ENCODE measurements at places on chromosomes 2 and 18.

DNA sequence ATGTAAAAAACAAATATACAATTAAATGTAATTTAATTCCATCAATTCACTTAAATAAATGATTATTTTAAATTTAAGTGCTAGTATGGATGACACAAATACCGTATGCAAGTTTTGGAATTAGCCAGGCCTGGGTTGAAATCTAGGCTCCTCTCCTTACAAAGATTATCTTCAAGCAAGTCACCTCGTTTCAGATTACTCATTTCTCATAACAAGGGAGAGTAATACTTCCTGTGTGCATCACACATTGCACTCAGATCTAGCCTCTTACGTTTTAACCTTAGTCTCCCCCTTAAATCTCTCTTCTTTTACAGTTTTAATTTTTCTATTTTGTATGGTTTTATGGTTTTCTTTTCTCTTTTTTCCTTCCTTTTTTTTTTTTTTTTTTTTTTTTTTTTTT lies 1475.9 kb upstream of the NXPH2 start:
- DNase-seq: no peak

- DNase-seq: peak; percentile 33
Observed at GRCh38 chr2:43609290-43609918, 13.6 kb upstream of the THADA start.

GRCh38 chr2:163682695-163683094 lies 53.1 kb downstream of the FIGN start:
- no peak for DNase-seq

GRCh38 chr2:8984157-8984556 lies 19.3 kb downstream of the MBOAT2 start:
- DNase-seq: no peak

DNA sequence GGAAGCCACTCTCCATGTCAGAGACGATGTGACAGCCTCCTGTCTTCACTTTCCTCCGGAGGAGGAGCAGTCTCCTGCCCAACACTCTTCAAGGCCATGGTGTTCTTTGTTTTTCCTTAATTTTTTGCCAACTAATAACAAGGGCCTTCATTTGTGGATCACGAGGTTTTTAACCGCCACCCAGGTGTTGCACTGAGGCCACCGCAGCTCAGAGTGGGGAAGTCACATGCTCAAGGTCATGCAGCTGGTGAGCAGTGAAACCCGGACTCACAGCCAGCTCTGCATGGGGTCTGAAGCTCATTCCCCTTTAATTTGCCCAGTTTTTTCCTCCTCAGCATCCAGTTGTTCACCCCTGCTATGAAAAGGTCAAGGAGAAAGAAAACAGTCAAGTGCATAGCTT lies 19.6 kb downstream of the ENOSF1 start:
- no peak for DNase-seq

GRCh38 chr18:41077076-41077475 lies 878.0 kb upstream of the PIK3C3 start:
- DNase-seq: no peak

DNA sequence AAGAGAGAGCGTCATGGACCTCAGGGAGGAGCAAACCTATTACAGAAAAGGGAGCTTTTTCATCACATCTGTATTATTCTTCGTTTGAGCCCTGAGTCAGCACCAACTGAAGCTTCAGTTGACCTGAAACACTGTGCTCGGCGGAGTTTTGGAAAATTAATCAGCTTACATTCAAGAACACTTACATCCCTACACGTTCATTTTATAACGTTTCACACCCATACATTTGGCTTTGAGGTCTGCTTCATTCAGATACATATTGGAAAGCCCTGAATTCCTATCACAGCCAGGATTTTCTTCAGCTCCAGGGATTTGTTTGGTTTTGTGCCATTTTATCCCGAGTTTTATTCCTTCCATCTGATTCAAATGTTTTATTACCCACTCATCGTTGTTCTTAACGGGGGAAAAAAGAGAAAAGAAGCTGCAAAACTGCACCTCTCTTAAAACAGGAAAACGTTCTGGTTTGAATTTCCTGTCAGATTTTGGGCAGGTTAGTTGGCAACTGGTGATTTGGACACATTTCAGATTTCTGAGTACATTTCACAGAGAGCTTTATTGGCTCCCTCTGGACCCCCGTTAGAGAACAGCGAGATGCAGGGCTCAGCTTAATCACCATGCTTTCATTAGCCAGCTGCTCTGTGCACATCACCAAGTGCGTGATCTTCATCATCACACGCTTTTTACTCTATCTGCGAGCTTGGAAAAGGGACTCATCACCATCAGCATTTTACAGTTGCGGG lies 88.8 kb downstream of the CDC42EP3 start:
- DNase-seq: no peak

DNA sequence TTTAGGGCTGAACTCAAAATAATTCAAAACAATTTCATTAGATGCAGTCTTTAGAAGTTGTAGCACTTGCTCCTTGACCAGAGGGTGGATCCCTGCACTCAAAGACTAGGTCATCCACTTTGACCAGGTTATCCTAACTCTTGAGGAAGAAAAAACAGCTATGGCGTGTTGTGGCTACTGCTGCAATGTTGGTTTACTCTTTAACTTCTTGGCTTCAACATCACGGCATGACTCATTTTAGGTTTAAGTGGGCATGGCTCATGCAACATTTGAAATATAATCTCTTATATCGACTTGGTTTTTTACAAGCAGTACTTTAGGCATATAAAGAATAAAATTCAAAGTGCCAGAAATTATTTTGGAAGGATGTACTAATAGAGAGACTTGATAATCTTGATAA lies 35.4 kb downstream of the ANKRD29 start:
- DNase-seq: no peak

DNA sequence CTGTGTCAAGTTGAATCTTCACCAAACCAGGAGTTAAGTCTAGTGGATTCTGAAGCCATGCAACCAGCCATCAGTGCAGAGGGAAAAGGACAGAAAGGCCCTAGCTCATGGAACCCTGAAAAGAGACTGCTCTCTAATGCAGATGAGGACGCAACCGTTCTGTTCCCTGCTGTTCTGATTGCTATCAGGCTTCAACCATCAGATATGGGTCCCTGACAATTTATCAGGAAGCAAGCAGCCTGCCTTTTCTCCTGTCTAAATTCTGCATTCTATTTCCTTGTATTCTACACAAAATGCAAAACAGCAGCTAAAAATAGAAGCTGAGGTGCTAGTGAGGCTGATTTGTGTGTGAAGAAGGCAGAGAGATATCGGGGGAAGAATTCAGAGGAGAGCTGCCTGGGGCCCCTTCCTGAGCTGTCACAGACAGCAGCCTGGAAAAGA lies 68.4 kb upstream of the RTN4 start:
- no peak for DNase-seq

- no peak for DNase-seq
Observed at GRCh38 chr2:22737144-22737543, 647.8 kb upstream of the KLHL29 start.

- peak; percentile 43 for DNase-seq
Observed at GRCh38 chr2:119126650-119127049, 31.9 kb downstream of the C1QL2 start.

DNA sequence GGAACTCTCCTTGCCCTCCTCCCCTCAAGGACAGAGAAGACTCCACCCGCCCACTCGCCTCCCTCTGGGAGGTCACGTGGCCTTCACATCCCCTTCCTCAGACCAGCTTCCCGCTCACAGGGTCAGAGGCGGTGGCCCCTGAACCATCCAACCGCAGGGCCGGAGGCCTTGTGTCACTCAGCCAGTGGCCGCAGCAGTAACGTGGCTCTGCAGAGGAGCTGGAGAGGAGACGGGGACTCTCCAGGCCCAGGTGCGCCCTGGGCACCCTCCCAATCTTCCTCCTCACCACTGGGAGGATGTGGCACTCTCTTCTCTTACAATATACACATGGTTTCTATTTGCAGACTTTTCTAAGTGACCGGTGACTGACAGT lies 161.7 kb downstream of the TWIST2 start:
- DNase-seq: no peak

DNA sequence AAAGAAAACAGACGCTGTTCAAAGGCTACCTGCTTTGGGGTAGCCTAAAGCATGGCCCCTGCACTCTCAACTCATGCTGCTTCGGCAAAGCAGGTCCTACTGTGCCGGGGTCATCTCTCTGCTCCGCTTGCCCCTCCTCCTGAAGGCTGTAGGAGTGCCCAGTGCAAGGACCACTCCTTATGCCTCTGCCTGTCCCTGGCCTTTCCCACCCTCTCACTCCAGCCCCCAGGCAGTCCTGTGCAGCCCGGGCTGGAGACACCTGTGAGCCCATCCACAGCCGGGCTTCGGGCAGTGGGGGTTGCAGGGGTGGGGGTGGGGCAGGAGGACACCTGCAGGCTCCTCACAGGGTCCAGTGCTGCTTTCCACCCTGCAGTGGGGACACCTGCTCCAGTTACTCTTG lies 69.1 kb downstream of the ACKR3 start:
- no peak for DNase-seq

DNA sequence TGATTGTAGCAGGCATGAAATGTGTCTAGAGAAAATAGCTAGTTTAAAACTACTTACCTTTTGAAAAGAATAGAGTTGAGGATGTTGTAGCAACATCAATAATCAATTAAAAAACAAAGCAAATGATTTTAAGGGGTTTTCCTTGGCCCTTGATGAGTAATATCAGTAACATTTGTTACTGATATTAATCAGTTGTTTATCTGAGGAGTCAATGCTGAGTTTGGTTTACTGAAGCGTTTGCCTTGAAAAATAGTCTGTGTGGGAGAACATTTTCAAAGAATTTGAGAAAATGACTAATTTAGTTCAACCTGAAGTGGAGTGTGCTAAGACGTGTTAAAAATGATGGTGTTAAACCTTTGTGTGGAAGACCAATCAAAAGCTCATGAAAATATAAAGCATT lies 9.3 kb downstream of the PTH2R start:
- DNase-seq: no peak

GRCh38 chr2:230961091-230961491 lies 34.8 kb upstream of the SPATA3 start:
- no peak for DNase-seq

DNA sequence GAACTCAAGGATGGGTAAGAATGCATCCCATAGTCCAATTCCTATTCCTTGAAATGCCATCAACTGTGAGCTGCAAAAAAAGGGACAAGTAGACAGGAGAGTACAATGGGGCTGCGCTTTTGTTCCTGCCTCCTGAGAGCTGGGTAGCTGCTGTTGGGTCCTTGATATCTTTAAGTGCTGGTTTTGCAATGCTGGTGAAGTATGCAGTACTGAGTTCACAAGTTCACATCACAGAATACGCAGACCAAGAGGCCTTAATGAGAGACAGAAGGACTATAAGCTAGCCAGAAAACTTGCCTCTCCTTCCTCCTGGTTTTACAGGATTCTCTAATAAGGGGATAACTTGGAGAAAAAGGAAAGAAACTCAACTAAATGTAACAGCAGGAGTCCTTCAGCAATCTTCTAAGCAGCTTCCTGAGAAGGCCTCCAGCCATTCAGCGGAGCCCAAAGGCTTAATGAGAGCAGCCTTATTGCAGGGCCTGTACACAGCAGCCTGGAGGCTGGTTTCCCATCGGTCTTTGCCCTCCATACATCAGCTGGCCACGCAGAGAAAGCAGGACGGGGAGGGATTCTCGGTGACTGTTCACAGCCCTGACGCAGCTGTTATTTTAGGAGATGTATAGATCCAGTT lies 293.1 kb downstream of the CDCA7 start:
- DNase-seq: no peak

GRCh38 chr2:128384446-128384845 lies 65.8 kb upstream of the HS6ST1 start:
- no peak for DNase-seq

DNA sequence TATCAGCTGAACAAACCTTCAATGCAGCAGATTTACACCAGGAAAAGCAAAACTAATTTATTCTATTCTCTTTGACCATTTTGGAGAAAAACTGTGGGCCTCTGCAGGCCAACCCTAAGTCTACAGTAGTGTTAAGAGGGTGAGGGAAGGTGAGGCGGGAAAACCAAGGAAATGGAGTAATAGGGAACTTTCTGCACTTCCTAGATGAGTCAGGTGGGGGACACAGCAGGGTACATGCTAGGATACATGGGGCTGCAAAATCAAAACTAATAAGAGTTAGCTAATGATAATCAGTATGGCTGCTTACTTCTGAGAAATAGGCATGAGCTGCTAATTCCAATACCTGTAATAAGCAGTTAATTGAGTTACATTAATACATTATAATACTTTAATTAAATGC lies 66.0 kb upstream of the PGAP1 start:
- DNase-seq: no peak

- no peak for DNase-seq
Observed at GRCh38 chr2:108776475-108776874, 10.1 kb upstream of the CCDC138 start.

All from neural crest cell (in vitro differentiated cells).